ENCODE measurements at places on chromosomes 5 and 9.

- DNase-seq = no peak
These were observed 25.8 kb downstream of the NIPAL4 start for GRCh38 chr5:157485811-157486210.

- DNase-seq = no peak
These were observed 79.9 kb upstream of the TAS2R1 start for GRCh38 chr5:9710069-9710468.

DNA sequence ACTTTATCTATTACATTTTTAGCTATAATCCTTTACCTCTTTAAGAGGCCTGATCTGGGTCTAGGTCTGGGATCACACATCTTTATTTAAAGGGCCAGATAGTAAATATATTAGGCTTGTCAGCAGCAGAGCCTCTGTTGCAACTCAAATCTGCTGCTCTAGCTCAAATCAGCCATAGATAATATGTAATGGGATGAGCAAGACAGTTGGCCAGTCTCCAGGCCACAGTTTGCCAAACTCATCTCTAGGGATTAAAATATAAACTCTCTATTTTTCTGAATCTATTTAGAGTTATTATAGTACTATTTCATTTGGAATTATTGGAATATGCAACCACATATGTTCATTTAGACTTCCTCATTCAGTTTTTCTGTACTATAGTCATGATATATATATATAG, 115.9 kb upstream of the MINAR2 start:
- DNase-seq = no peak

- no peak for DNase-seq
These were observed 579.4 kb downstream of the TAF11L14 start for GRCh38 chr5:18213666-18214065.

- DNase-seq = peak; percentile 61
These were observed at the start of gene ARSB for GRCh38 chr5:78985116-78985724. TSS of gene ARSB (minus strand) at chr5:78985310. CDS start at chr5:78985248, 62 bp downstream.

DNA sequence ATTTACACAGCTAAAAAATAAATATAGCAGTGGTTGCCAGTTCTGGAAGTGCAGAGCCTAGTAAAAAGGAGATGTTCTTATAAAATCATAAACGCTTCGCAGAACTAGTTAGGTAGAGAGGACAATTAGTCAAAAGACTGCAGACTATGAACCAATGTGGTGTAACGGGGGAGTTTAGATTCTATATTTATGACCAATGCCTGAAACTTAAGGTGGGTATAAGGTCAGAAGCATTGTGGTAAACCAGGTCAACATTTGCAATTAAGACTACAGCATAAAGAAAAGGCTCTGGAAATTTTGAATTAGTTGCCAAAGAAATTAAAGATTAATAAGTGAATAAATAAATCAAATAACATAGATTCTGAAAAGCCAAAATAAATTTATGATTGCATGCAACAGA, 370.4 kb downstream of the PRDM9 start:
- no peak for DNase-seq
